CD4-positive, alpha-beta T cell treated with Interleukin-17A for 1 hour (primary cell): ENCODE measurements at places on chromosomes 4 and X.
A peak's percentile ranks its signal among the peaks of the same experiment; 100 is the strongest.

DNA sequence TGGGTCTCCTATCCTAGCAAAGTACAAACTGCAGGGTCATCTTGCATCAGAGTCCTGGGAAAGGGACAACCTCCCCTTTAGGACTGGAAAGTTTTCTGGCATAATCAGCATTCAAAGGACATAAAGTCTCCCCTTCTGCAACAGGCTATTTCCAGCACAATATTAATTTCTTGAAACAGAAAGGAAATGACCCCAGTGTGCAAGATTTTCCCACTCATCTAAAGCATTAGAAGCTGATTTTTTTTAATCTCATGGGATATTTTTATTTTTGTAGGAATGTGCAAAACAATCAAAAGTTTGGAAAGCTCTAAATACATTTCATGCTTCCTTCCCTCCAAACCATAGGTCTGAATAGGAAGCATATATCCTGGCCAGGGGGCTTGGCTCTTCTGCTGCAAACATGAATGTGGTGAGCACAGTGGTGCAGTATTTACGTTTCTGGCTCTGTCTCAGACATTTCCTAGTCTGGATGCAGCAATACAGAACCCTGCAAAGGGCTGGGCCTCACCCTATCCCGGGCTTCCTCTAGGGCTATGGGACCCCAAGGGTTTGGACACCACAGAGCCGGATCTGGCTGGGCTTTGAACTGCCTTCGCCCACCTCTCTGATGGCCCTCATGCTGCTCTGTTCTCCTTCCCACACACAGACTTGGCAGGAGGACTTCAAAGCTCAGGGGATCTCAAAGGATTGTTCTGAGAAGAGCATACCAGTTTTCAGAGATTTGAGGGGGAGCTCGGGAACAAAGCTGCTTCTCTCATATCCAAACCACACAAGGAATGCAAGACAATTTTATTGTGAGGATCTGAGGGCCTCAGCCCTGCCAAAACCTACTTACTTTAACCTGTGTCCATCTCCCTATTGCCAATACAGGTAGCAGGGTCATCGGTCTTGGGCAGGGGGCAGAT, 64.9 kb downstream of the POLR2B start:
- DNase-seq: no peak

DNA sequence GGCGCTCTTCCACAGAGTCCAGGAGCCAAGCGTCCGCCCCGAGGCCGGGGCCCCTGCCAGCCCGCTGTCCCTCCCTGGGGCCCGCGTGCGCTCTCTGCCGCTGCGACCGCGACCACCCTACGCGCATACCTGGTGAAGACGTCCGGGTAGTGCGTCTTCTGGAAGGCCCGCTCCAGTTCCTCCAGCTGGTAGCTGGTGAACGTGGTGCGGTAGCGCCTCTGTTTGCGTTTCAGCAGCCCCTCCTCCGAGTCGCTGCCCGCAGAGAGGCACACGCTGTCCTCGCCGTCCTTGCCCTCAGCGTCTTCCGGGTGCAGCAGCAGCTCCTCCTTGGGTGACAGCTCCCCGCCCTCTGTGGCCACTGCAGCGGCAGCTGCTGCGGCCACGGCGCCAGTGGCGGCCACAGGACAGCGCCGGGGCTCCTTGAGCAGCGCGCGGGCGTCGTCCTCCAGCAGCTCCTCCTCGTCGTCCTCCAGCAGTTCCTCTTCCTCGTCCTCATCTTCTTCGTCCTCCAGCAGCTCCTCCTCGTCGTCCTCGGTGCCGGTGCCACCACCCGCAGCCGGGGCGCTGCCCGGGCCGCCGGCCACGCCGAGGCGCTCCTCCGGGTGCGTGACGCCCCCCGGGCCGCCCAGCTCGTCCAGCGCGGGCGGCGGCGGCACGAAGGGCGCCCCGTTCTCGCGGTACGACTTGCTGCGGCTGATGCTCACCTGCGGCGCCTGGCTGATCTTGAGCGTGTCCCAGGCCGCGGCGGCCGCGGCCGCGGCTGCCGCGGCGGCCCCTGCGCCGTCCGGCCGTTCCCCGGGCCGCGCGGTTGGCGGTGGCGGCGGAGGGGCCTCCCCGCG, 2.8 kb downstream of the ARX start:
- DNase-seq: no peak

DNA sequence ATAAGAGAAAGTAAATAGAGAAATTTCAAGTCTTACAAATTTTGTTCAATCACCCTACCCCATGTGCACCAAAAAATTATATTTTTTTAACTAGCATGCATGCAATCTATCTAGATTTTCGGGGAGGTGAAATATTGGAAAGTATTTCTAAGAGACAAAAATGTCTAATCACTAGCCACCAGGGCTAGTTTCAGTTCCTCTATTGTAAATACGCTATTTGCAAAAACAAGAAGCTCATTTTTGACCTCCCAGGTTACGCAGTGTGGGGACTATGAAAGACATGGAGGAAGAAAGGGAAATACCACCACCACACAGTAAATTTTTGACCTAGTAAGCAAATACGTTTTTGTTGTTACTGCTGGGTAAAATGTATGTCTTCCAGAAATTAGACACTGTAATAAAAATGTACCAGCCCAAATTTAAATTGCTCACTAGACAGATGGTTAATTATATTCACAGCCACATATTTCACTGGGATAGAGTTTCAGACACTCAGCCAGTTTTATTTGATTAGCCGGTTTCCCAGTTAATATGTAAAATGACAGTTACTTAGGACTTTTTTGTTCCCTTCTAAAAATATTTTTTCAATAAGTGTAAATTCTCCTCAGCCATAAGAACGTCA, 2.2 kb downstream of the NEXMIF start:
- DNase-seq: no peak

- peak; percentile 88 for DNase-seq
Measured at GRCh38 chr4:40149960-40150385, 46.9 kb upstream of the RHOH start.

- DNase-seq: peak; percentile 1
Measured at GRCh38 chr4:139841464-139842195, 176.0 kb downstream of the MGST2 start.

- no peak for DNase-seq
Measured at GRCh38 chr4:54877006-54877405, 219.2 kb downstream of the KIT start.

GRCh38 chr4:95360906-95361695, 187.7 kb downstream of the UNC5C start:
- DNase-seq: no peak
